ENCODE measurements at places on chromosomes 6 and 20. TPM values are rescaled to one million over a fixed set of nuclear protein-coding genes. Genes with fewer than 3 reads are reported as not detected.
A peak's percentile ranks its signal among the peaks of the same experiment; 100 is the strongest.

Gene HLA-DOA
- polyA plus RNA-seq = not detected

Gene DZANK1
- 3.3 TPM for polyA plus RNA-seq

Gene SIGLEC1
- polyA plus RNA-seq = not detected

Gene MYB
- 0.27 TPM for polyA plus RNA-seq

Gene UFL1
- 8.8 TPM for polyA plus RNA-seq

GRCh38 chr20:2741463-2741862 is 48.9 kb downstream of the EBF4 start:
- no peak for DNase-seq

DNA sequence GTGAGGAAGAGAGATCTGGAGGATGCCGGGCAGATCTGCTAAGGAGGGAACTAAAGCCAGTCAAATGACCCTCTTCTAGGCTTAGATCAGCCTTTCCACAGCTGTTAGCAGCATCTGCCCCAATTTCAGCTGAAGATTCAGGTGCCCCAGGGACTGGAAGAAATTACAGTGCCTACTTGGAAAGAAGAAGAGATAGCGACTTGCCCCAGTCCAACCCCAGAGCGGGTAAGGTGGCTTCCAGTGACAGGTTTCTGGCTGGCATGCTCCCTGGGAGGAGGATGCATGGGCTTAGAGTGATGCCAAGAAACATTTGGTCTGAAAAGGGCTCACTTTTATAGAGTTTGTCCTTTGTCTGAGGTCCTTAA is 620 bp downstream of the TJAP1 start:
- DNase-seq = no peak

Gene GPX5
- polyA plus RNA-seq = not detected

DNA sequence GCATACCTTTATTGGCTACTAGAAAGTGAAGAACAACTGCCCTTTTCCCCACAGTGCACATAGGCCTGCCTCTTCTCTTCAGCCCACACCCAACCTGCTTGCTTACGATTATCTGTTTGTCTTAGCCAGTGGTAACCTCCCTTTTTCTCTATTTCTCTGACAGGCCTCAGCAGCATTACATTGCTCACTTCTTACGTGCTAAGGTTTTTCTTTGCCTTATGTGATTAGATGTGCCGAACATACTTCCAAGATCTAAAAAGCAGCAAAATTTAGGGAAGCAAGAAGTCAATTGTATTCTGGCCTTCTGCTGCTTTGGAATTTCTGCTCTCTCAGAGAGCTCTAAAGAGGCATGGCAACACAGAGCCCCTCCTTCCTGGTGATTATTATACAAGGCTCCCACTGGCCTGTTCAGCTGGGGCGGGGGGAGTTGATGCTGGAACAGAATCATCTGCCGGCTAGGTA is 7.0 kb downstream of the B4GALT5 start:
- DNase-seq = peak; percentile 58

DNA sequence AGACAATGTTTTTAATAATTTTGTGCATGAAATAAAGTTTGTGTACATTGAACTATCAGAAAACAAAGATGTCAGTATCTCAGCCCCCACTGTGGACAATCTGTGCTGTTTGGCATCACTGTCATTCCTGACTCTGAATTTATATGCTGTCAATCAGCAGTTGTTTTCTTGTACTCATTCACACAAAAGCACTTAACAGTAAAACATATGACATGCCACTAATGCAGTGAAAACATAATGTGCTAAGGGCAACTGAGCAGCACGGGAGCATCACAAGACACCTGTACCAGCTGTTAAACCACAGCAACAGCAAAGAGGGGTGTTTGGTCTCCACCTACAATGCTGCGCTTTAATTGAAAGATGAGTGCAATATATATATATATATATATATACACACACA is 647.8 kb upstream of the SLC35B3 start:
- DNase-seq = no peak
